ENCODE measurements at places on chromosomes 2 and 18. TPM values are rescaled to one million over a fixed set of nuclear protein-coding genes. Genes with fewer than 3 reads are reported as not detected.

DNA sequence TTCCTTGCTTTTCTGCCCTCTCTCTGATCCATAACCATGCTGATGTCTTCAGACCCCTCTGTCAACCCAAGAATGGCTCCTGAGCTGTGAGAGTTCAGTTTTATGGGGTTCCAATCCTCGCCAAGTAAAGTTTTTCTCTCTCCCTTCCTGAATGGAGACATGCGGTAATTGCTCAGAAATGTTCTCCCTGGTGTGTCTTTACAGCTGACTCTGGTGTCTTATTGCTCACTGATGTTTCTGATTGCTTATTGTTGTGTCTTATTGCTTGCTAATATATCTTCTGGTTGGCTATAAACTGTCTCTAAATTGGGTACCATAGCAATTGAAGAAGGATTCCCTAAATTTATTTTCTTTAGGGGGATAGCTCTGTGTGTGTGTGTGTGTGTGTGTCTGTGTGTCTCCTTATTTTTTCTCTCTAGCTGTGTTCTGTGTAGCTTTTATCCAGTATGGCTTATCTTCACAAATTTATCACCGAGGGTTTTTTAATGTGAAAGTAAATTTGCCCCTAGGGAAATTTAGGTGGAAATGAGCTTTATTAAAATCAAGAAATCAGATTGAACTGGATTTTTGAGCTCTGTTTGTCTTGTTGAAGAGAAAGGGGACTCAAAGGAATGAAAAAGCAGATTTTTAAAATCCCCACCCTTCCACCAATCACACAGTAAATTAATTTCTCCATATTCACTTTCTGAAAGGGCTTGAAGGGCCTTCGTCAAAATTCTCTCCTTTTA, 19.5 kb downstream of the MGAT5 start:
- no peak for DNase-seq

- peak; percentile 41 for DNase-seq
Measured at GRCh38 chr2:171247741-171248662, 87.3 kb upstream of the TLK1 start.

DNA sequence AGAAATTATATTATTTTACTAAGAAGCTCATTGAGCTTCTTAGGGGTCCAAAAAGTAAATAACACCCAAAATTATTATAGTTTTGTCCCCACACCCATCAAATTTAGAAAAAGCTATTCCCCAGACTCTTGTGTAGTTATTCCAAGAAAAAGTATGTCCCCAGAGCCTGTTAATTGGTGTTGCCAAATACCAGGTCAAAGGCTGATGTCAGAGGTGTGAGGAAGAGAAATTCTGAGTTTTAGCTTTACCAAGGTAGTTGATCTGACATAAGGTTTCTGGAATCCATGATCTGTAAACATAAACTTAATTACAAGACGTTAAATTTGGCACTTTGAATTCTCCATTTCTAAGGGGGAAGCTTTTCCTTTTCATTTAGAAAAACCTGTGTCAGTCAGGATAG, 29.3 kb upstream of the PSME4 start:
- no peak for DNase-seq

GRCh38 chr2:47089083-47089464, 66.0 kb downstream of the STPG4 start:
- no peak for DNase-seq

DNA sequence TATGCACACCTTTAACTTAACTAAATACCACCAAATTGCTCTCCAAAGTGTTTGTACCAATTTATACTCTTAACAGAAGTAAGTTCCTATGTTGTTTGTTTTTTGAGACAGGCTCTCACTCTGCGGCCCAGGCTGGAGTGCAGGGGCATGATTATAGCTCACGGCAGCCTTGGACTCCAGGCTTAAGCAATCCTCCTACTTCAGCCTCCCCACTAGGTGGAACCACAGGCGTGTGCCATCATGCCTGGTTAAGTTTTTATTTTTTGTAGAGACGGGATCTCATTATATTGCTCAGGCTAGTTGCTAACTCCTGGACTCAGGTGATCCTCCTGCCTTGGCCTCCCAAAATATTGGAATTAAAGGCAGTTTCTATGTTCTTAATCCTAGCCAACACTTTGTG, 13.1 kb upstream of the NAB1 start:
- no peak for DNase-seq

DNA sequence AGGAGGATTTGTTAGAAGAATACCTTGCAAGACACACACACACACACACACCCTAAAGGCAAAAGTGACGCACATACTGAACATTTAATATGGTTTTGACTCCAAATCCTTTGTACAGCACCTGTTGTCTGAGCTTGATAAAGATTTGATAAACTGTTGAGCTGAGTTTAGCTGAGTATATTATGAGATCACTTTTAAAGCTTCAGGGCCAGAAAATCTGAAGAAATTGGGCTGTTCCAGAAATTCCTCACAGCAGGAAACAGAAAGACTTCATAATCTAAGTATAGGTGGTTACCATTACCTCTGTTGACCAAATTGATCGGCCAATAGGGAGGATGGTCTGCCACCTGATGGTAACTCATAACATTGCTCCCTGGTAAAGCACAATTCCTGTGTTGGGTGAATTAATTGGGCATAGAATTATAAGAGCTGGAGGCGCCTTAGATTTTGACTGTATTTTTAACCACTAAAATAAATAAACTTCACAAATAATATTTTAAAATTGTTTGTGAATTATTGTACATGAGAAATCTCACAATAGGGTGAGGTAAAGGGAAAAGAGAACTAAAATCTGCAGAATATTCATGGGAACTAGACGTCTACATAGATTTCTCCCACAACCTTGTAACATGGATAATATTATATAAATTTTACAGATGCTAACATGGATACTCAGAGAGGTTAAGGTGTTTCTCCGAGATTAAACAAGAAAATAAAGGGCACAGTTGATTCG, 21.8 kb upstream of the RPIA start:
- DNase-seq: no peak

DNA sequence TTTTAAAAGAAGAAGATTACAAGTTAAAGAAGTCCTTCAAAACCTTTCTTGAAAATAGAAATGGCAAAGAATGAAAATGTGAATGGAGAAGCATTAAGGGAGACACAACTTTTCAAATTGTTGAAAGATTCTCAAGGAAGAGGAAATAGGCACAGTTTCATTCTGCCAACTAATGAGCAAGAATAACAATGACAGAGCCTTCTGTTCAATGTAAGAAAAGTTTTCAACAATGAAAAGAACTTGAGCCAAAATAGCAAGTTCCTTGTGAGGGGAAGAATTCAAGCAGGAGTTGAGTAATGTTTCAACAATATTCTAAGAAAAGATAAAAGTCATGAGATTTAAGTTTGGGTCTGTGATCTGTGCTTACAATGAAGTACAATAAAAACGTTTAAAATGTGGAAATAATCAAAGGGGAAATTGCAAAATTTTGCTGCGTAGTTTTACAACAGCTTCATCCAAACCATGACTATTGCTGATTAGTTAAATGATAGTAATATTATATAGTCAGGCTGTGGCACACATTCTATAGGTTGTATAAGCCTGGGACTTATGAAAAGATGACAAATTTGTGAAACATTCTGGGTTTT, 122.6 kb downstream of the METTL4 start:
- no peak for DNase-seq

DNA sequence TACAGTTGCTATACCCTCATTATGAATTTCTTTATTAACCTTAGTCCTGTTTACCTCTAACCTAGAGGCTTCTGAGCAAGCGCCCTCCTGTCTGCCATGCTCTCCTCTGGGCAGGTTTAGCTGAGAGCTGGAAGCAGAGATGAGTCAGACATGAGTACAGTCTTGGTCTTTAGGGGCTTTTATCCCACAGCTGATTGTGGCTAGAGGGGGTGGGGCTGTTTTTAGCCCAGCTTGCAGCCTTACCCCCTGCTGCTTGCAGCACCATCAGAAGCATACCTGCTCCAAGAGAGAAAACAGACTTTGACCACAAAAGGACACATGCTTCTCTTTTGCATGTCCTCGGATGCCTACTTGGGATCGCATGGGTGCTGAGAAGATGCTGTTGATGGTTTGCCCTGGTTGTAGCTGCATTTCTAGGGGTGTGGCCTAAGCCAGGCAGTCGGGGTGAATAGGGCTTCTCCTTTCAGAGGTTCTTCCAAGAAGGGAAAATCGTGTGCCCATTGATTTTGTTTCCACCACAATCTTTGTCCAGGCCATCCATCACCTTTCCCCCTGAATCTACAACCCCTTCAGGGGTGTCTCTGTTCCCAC, 115.0 kb upstream of the LGALSL start:
- peak; percentile 48 for DNase-seq

DNA sequence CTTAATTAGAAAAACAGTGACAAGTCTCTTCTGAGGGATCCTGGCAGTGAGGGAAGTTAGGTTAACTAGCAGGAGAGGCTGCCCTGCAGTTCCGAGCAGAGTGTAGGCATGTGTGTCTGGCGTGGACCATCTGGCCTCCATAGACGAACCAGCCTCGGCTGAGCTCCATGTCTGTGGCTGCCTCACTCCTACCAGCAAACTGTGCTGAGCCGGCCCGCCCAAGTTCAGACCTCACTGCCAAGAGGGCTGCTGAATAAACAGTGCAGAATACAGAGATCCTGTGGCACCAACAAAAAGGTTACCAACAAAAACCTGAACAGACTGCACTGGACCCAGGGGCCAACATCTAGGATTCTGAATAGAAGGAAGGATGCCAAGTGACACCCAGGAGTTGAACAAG, 27.3 kb downstream of the INO80C start:
- DNase-seq: no peak

DNA sequence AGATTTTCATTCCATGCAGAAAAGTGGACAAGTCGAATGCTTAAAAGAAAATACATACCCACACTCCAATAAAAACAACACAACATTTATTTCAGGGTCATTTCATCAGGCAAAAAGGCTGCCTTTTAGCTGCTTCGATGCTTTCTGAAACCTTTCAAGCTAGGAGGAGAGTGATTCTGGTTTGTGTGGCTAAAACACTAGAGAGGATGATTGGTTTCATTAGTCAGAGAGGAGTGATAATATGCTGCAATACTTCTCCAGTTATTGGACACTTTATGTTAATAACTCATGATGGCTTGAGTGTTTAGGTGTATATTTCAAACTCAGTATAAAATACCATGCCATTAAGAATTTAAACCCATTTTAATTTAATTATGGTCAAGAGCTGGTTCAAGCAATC, 614.0 kb downstream of the SLC4A3 start:
- DNase-seq: no peak

DNA sequence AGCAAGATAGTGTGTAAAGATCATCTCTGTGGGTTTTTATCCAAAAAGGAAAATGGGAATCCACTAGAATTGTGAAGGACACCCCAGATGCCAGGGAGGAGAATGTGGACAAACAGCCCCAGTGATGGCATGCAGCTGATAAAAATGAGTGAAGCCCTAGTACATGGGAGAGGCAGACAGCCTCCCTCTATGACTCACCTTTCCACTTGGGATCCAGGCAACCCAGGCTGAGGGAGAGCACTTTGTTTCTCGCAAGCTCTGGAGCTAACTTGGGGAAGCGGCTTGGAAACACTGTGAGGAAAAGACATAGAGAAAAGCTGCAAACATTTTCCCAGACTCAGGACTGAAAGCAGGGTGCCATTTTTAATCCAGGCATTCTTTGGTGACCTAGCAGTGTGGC, 5.3 kb upstream of the FLACC1 start:
- DNase-seq: no peak

DNA sequence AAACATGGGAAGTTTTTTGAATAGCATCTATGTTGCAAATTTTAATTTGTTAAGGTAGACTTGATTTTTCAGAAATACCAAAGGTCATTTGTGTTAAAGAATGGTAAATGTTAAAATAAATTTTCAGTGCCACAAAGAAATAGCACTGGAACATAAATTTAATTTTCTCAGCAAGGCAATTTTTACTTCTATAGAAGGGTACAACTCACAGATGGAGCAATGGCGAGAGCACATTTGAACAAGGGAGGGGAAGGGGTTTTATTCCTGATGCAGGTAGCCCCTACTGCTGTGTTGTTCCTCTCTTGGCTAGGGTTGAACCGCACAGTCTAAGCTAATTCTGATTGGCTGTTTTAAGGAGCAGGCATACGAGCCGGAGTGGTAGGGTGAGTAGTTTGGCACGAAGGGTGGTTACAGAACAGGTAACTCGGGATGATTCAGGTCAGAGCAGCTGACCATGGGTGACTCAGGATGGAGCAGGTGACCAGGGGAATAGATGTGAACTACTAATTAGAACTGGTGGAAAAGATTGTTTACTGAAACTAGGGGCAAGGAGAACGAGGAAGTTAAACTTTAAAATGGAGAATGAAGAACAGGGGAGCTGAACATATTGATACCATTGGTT, 50.1 kb upstream of the PSME4 start:
- no peak for DNase-seq

Gene DAW1
- not detected for total RNA-seq

Gene GALNT5
- total RNA-seq: not detected

Gene KIF5C
- 8.0 TPM for total RNA-seq

Gene CNRIP1
- total RNA-seq: not detected

Gene CCDC121
- 1.6 TPM for total RNA-seq

Gene SLC9A2
- total RNA-seq: not detected

Gene ADAM17
- total RNA-seq: 27.9 TPM
